Germinal center (tissue), 1 donor: ENCODE measurements at places on chromosomes 1 and 21.

GRCh38 chr1:43954036-43954435 lies 7.3 kb downstream of the IPO13 start:
- no peak for DNase-seq

DNA sequence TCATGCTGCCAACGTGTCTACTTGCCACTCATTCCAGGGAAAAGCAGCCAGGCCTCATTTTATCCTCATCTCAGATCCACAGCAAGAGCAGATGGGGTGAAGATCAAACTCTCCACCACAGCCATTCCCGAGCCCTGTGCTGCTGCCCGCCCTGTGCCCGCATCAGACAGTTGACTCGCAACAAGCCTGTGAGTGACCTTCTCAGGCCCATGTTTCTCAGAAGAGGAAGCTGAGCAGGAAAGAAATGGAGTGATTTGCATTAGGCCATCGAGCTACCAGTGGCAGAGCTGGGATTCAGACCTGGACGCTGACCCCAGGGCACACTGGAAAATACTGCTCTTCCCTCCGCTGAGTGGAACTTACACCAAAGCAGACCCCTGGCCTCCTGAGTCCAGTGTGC lies 1.2 kb downstream of the CNR2 start:
- no peak for DNase-seq

DNA sequence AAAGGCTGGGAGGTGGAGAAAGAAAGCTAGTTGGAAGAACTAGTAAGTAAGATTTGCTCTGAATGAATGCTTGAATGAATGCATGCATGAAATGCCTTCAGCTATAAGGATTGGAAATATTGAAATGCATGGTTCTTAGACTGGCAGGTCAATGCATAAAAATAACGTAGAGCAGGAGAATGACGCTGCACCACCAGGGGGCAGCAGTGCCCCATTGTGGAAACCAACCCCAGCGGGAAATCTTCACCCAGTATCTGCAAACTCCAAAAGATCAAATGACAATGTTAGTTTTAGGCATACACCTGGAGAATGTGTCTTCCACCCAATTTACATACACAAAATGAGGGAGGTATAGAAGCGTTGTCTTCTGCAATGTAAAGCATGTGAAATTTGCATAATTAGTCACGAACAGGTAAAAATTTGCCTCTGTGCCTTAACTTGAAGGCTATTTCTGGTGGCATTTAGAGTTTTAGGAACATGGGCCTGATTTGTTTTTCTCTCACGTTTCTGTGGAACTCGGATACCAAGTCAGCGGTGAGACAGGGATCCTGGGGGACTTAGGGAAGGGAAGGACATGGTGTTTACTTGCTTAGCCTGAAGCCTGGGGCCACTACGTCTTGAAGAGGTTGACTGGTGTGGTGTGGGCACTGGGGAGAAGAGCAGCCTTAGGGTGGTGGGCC lies 78.6 kb downstream of the HHAT start:
- peak; percentile 67 for DNase-seq

DNA sequence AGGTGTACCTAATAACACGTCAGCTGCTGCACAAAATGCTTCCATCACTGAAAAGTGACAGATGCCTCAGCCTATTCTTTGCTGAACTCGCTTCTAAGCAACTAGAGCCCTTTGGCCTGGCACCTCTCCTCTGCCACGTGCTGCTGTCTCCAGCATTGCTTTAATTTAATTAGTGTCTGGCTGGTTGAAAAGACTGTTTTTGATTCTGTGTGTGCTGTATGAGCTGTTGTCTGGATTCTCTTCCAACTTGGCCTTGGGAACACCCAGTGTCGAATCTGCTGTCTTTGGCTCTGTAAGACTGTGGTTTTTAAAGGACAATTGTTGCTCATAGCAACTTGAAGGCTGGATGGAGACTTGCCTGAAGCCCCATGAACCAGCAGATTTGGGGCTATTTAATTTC lies 109.5 kb downstream of the PSMG1 start:
- DNase-seq, result no peak

GRCh38 chr1:218462587-218462986 lies 117.5 kb downstream of the TGFB2 start:
- DNase-seq, result no peak

- DNase-seq, result no peak
Measured at GRCh38 chr1:39642796-39643195, 3.4 kb upstream of the HEYL start.

DNA sequence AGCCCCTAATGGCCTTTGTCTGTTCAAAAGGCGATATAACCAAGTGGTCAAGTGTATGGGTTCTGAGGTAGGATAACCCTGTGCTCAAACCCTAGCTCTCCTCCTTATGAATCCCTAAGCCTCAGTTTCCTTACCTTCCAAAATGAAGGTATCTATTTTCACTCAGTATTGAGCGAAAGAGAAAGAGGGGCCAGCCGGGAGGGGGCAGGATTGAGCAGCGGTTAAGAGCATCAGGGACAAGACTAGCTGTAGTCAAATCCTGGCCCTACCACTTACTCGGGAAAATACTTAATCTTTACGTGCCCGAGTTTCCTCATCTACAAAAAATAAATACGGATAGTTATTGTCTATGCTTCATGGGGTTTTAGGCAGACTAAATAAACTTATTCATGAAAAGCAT lies 25.7 kb downstream of the LY9 start:
- DNase-seq, result no peak

- no peak for DNase-seq
Measured at GRCh38 chr1:156399355-156400125, 30.5 kb downstream of the RHBG start.

- DNase-seq, result no peak
Measured at GRCh38 chr21:36926989-36927718, 39.3 kb downstream of the HLCS start.

DNA sequence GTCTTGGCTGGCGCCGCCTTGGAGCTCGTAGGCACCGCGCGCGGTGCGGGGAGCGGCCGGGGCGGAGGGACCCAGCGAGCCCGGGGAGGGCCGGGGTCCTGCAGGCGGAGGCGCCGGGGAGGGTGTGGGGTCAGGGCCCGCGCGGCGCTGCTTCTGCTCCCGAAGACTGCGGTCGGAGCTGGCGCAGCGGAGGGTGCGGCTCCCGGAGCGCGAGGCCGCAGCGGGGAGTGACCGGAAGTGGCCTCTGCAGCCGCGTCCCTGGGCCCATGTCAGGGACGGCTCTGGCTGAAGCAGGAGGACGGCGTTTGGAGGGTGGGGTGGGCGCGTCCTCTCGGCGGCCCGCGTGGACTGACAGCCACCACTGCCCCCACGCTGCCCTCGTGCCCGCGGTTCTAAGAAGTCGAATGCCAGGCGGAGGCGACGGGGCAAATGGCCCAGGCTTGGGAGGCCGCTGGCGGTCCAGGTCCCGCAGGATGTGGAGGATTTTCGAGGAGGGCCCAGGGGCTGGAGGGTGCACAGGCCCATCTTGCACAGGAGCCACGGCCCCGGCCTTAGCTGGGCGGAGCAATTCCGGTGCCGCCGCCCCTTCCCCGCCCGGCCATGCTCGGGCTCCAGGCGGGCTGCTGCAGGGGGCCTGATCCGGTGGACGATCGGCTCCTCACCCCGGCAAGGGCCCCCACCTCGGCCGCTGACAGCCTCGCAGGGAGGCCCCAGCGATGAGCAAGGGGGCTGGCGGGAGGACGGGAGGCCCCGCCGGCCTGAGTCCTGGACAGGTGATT lies 7.7 kb upstream of the ZNF669 start:
- peak; percentile 10 for DNase-seq

- DNase-seq, result no peak
Measured at GRCh38 chr1:158396646-158397045, 2.6 kb downstream of the OR10T2 start.

DNA sequence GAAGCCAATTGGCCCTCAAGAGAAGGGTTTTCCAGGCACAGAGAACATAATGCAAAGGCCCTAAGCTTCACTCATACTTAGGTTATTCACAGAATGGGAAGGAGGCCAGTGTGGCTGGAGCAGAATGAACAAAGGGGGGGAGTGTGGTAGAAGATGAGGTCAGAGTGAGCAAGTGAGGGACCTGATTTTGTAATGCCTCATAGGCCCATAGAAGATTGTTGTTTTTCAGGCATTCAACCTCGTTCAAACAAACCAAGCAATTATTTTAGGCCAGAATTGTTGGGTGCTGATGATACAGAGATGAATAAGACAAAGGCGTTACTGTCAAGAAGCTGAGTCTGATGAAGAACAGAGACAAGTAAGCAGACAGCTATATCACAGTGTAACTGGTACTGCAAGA lies 54.5 kb upstream of the RAP1A start:
- no peak for DNase-seq

GRCh38 chr1:234079896-234080295 lies 175.4 kb downstream of the SLC35F3 start:
- DNase-seq, result no peak

- no peak for DNase-seq
Measured at GRCh38 chr1:111758373-111758772, 2.7 kb downstream of the DDX20 start.

- no peak for DNase-seq
Measured at GRCh38 chr1:234186037-234186688, 187.1 kb upstream of the COA6 start.

- DNase-seq, result no peak
Measured at GRCh38 chr1:116581323-116581885, 10.6 kb upstream of the CD58 start.

- no peak for DNase-seq
Measured at GRCh38 chr1:39649636-39650185, 10.3 kb upstream of the HEYL start.

- DNase-seq, result no peak
Measured at GRCh38 chr1:154756793-154757548, 113.1 kb downstream of the KCNN3 start.

GRCh38 chr21:43321111-43321510 lies 105.8 kb downstream of the SIK1 start:
- no peak for DNase-seq

DNA sequence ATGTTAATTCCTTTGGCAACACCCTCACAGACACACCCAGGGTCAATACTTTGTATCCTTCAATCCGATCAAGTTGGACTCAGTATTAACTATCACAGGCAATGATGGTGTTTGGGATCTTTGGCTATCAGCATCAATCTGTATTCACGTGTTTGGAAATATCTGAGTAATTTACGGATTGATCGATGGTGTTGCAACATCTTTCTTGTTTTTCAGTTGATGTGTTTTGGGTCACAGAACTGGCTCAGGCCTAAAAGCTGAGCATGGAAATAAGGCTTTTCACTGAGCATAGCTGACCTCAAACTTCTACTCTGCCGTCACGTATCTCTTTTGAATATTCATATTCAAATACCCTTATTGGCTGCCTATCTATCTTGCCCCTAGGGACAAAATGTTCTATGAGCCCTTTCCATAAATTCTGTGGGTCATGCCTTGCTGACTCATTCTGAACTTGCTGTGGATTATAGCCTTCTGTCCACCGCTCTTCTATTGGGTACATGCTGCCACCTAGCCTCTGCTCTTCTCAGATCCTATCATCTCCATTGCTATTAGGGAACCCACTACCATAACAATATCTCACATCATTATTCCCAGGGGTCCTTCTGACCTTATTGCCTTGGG lies 156.0 kb downstream of the PDE4B start:
- DNase-seq, result no peak

- DNase-seq, result peak; percentile 60
Measured at GRCh38 chr1:110312188-110313121, 26.7 kb upstream of the RBM15 start.

DNA sequence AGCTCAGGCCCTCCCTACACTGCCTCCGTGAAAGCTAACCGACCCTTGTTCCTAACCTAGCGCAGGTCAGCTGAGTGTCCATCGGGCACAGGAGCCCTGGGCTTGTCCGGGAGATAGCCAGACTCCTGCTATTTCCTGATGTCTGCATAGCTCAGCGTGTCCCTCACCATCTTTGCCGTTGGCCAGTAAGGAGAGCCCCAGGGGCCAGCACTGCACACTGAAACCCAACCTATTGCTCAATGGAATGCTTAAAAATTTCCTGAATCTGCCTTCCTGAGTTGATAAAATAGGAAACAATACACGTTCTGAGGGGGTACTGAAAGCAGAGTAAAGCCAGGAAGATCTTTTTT lies 2.2 kb downstream of the RUNX1 start:
- no peak for DNase-seq

- DNase-seq, result no peak
Measured at GRCh38 chr1:180507795-180508724, 5.7 kb upstream of the ACBD6 start.

DNA sequence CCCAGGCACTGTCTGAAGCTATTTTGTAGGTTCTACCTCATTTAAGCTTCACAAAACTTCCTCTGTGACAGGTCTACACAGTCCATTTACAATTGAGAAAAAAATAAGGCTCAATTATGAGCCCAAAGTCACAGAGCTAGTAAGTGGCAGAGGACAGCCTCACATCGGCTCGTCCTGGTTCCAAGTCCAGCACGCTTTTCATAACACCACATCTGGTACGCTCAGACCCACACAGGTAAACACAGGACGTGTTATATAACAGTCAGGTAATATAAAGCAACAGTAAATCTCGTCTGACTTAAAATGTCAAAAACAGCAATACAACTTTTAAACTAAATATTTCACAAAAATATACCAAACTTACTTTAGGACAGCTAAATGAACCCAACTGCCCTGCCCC lies 13.1 kb downstream of the JAK1 start:
- DNase-seq, result no peak

- no peak for DNase-seq
Measured at GRCh38 chr1:58038574-58038973, 508.0 kb downstream of the OMA1 start.

DNA sequence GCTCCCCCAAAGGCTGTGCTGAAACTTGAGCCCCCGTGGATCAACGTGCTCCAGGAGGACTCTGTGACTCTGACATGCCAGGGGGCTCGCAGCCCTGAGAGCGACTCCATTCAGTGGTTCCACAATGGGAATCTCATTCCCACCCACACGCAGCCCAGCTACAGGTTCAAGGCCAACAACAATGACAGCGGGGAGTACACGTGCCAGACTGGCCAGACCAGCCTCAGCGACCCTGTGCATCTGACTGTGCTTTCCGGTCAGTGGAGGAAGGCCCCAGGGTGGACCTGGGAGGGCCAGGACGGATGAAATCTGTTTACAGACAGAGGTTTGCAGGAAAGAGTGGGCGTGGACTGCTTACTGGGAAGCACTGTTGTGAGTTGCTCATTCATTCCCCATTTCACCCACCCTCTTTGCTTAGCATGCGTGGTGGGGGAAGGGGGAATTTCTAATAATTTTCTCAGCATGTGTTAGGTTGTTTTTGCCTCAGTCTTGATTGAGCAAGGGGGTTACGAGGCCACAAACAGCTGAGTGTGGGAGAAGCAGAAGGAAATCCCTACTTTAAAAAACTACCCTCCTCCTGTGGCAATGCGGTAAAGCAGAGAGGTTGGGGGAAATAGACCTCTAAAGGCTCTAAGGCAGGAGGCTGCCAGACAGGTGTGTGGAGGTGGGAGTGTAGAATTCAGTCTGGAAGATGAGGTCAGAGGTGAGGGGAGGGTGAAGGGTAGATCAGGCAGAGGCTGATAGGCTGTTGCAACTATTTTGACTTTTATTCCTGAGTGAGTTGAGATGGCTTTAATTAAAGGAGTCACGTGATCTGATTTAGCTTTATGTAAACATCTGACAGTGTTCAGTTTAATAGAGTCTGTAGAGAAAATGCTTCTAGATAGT lies 1.3 kb downstream of the FCGR2A start:
- DNase-seq, result no peak

GRCh38 chr1:203563291-203563690 lies 63.3 kb upstream of the ATP2B4 start:
- DNase-seq, result no peak
